Substantia nigra (tissue), 51 donors: ENCODE measurements at places on chromosomes 12 and 14.

DNA sequence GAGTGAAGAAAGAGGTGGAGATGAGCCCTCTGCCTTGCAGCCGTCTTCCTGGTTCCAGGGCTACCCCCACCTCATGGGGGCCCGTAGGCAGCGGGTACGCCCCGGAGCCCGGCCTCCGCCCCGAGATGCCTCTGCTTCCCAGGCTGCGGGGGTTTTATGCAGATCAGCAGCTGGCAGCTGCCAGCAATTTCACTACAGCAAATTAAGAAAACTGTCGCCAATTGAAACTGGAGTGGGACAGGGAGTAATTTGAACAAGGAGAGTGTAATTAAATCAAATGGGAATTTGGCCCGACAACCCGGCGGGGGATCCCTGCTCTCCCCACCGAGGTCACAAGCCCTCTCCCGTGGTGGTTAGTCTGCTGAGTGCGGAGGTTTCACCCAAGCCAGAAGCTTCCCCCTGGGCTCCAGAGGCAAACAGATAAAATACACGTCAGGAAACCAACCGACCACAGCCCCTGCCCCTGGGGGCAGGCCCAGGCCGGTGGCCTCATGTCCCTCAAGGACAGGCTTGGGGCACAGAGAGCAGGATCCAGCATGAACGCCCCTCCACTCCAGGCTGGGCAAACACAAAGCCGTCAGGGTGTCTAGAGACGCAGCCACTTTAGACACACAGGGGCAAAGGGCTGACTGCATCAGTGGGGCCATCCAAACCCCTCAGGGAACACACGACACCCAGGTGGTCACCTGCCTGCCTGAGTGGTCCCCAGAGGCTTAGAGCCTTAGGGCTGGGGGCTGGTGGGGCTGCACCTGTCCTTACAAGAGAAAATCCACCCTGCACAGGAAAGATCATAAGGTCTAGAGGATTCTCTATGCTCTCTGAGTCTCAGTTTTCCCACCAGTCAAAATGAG, 53.8 kb downstream of the TESC start:
- peak; percentile 16 for DNase-seq

GRCh38 chr12:50525422-50525821, 20.6 kb downstream of the DIP2B start:
- no peak for DNase-seq

- no peak for DNase-seq
Measured at GRCh38 chr12:110269622-110270124, 11.4 kb upstream of the ATP2A2 start.

- no peak for DNase-seq
Measured at GRCh38 chr14:73740618-73741326, 26.6 kb upstream of the PNMA1 start.

GRCh38 chr14:73476451-73476931, 14.2 kb upstream of the RIOX1 start:
- DNase-seq = no peak

DNA sequence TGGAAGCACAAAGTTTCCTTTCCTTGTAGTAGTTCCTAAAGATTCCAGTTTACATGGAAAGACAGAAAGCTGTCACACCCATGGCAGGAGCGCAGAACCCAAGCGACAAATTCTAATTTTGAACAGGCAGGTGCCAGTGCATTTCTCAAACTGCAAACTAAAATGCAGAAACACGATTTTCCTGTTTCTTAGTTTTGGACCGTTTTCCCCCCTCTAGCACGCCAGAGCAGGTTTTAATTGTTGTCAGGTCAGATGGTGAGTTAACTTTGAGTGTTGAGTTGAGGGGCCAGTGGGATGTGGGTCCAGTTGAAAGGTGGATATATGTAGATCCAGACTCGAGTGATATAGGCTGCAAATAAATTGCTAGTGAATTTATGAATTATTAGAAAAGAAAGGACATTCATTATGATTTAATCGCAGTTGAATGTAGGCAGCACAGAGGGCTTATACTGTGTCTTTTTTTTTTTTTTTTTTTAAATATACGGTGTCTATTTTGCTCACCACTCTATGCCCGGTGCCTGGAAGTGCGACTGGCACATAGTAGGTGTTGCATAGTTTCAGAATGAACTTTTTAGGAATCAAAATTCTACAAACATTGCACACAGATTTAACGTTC, 909 bp upstream of the ETFBKMT start:
- no peak for DNase-seq

DNA sequence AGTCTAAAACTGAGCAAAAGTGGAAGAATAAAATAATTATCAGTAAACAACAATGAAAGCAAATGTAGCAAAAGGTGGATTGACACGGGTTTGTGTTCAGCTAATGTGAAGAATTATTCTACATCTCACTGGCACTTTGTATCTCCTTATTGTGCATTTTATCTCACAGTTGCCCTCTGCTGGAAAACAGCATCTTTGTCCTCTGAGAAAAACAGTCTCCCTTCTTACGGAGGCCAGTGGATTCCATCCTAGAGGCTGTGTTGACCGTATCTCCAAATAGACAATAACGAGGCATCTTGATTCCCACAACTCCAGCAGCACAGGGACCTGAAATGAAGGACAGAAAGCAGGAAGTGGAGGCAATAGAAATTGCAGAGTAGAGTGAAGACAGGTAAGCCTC, 51.3 kb upstream of the PLBD1 start:
- no peak for DNase-seq

GRCh38 chr12:120138366-120138765, 21.8 kb upstream of the RAB35 start:
- no peak for DNase-seq

GRCh38 chr12:47615711-47616110, 90.1 kb downstream of the RPAP3 start:
- DNase-seq = no peak

- no peak for DNase-seq
Measured at GRCh38 chr12:3150931-3151835, 74.0 kb downstream of the TSPAN9 start.

GRCh38 chr12:1634590-1635191, 5.7 kb downstream of the WNT5B start:
- DNase-seq = peak; percentile 80

GRCh38 chr14:99986396-99986795, 78.8 kb upstream of the EVL start:
- no peak for DNase-seq

- no peak for DNase-seq
Measured at GRCh38 chr12:18851271-18851670, 113.4 kb downstream of the CAPZA3 start.

GRCh38 chr14:100199240-100199860, 39.6 kb upstream of the YY1 start:
- no peak for DNase-seq
